ENCODE measurements at places on chromosomes 6 and 20. TPM values are rescaled to one million over a fixed set of nuclear protein-coding genes. Genes with fewer than 3 reads are reported as not detected.

- H3K27me3 ChIP-seq, result no peaks in the 10 kb centered on the region
- no peak overlapping the region for H3K27ac ChIP-seq
- DNase-seq, result no peak
- H3K4me3 ChIP-seq, result no peak overlapping the region
- no peaks in the 10 kb centered on the region for H3K4me1 ChIP-seq
- no peaks in the 10 kb centered on the region for H3K36me3 ChIP-seq
Observed at GRCh38 chr6:64703922-64704321, 1003.1 kb downstream of the EYS start.

GRCh38 chr6:137863091-137863797 is 3.8 kb upstream of the TNFAIP3 start:
- no peak overlapping the region for H3K27ac ChIP-seq
- no peaks in the 10 kb centered on the region for H3K36me3 ChIP-seq
- no peaks in the 10 kb centered on the region for H3K4me1 ChIP-seq
- H3K4me3 ChIP-seq, result no peak overlapping the region
- H3K27me3 ChIP-seq, result no peaks in the 10 kb centered on the region

GRCh38 chr6:2748183-2748582 is 2.5 kb downstream of the MYLK4 start:
- H3K4me3 ChIP-seq, result no peak overlapping the region
- no peak for DNase-seq
- no peaks in the 10 kb centered on the region for H3K4me1 ChIP-seq
- no peak overlapping the region for H3K27ac ChIP-seq

DNA sequence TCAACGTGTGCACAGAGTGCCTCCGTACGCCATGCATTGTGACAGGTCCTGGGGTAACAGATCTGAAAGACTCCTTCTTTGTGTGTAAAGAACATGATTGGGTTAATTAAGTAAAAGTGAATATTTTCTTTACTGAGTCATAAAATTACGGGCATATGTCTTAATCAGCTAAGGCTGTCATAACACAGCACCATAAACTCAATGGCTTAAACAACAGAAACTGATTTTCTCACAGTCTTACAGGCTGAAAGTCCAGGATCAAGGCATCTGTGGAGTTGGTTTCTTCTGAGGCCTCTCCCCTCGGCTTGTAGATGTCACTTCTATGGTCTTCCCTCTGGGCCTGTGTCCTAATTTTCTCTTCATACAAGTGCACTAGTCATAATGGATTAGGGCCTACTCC is 176.9 kb downstream of the MTFR2 start:
- DNase-seq, result no peak
- no peaks in the 10 kb centered on the region for H3K36me3 ChIP-seq
- no peaks in the 10 kb centered on the region for H3K27me3 ChIP-seq
- no peak overlapping the region for H3K4me3 ChIP-seq
- H3K27ac ChIP-seq, result no peak overlapping the region
- no peaks in the 10 kb centered on the region for H3K4me1 ChIP-seq

DNA sequence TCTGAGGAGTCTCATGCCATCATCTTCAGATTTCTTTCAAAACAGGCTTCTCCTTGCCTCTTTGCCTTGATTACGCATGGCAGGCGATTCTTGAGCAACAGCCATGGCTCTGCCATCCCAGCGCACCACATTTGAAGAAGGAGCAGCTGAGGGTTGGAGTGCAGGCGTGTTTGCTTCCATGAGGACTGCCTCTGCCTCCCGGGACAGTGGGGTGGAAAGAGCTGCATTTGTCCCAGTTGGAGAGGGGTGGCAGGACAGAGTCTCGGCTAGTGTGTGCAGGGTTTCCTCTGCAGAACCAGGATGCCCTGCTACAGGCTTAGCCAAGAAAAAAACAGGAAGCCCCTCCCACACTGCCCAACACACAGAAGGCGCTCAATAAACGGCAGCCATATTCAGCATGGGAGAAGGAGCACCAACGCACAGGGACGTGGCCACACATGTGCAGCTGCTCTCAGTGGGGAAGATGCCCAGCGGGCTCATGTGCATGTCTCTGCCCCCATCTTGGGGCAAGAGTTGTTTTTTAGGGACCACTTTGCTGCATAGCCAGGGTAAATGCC is 36.6 kb downstream of the IRF4 start:
- no peaks in the 10 kb centered on the region for H3K36me3 ChIP-seq
- H3K27me3 ChIP-seq, result no peaks in the 10 kb centered on the region
- H3K27ac ChIP-seq, result no peak overlapping the region
- no peak overlapping the region for H3K4me3 ChIP-seq
- no peaks in the 10 kb centered on the region for H3K4me1 ChIP-seq

- no peak overlapping the region for H3K27ac ChIP-seq
- no peak for DNase-seq
- H3K27me3 ChIP-seq, result no peaks in the 10 kb centered on the region
- no peaks in the 10 kb centered on the region for H3K36me3 ChIP-seq
Observed at GRCh38 chr6:12974551-12974950, 258.0 kb downstream of the PHACTR1 start.

DNA sequence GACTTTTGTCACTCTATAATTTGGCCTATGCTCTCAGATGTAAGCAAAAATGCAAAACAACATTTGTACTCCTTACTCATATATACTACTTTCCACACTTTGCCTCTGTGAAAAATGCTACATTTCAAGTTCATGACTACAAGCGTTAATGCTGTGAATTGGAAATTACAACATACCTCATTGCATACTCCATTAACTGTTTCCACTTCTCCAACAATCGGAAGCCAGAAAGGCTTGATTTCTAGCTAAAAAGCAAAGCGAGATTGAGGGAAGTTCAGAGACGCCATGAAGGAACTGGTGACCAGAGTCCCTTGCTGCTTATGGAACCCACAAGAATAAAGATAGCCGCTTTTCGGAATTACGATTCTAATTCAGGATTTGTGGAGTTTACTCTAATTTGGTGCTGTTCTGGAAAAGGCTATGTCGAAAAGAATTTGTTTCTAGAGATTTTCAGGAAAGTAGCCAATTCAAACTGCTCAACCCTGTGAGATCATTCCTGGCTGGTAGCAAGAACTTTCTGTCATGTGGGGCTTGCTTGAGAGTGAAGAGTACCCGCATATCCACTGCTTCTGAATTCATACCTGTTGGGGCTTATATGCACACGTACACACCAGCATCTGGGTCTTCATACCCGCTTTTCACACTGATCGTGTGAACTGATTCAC is 98.0 kb upstream of the CITED2 start:
- H3K27ac ChIP-seq, result peak overlapping the region; percentile 61
- no peaks in the 10 kb centered on the region for H3K27me3 ChIP-seq
- H3K4me1 ChIP-seq, result peaks cover 11% of the 10 kb centered on the region
- no peak overlapping the region for H3K4me3 ChIP-seq

DNA sequence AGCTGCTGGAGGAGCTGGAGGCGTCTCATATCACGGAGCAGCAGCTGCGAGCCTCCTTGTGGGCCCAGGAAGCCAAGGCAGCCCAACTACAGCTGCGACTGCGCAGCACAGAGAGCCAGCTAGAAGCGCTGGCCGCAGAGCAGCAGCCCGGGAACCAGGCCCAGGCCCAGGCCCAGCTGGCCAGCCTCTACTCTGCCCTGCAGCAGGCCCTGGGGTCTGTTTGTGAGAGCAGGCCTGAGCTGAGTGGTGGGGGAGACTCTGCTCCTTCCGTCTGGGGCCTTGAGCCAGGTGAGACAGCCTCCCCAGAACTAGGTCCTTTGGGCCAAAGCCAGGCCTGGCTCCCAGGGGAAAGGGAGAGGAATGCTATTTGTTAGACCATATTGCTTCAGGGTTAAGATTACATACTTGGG is 31.7 kb downstream of the C20orf173 start:
- H3K4me1 ChIP-seq, result no peaks in the 10 kb centered on the region
- no peak for DNase-seq
- no peaks in the 10 kb centered on the region for H3K36me3 ChIP-seq
- H3K4me3 ChIP-seq, result no peak overlapping the region
- H3K27me3 ChIP-seq, result no peaks in the 10 kb centered on the region

DNA sequence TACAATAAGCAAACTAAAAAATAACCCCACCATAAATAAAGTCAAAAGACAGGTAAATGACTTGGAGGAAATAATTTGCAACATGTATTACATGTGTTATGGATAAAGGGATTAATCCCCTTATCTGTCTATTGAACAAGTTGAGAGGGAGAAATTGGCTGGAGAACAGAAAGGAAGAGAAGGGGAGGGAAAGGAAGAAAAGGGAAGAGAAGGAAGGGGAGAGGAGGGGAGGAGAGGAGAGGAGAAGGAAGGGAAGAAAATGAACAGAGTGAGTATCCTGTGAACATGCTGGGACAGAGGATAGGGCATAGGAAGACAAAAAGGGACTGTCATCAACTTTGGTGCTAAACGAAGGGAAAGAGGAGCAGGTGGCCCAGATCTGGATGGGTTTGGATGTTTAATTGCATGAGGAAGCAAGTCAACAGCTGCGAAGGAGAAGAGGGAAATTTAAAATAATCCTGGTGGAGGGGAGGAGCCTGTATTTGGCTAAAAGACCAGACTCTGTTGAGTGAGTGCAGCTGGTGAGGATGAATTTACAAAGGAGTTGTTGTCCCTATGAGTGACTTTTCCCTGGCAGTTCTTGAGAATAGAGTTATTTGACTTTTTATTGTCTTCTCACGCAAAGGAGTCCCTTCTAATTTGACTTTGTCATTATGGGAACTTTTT is 14.2 kb upstream of the SHLD1 start:
- DNase-seq, result no peak
- no peaks in the 10 kb centered on the region for H3K27me3 ChIP-seq
- H3K4me1 ChIP-seq, result peaks cover 16% of the 10 kb centered on the region
- H3K27ac ChIP-seq, result peak overlapping the region; percentile 10

DNA sequence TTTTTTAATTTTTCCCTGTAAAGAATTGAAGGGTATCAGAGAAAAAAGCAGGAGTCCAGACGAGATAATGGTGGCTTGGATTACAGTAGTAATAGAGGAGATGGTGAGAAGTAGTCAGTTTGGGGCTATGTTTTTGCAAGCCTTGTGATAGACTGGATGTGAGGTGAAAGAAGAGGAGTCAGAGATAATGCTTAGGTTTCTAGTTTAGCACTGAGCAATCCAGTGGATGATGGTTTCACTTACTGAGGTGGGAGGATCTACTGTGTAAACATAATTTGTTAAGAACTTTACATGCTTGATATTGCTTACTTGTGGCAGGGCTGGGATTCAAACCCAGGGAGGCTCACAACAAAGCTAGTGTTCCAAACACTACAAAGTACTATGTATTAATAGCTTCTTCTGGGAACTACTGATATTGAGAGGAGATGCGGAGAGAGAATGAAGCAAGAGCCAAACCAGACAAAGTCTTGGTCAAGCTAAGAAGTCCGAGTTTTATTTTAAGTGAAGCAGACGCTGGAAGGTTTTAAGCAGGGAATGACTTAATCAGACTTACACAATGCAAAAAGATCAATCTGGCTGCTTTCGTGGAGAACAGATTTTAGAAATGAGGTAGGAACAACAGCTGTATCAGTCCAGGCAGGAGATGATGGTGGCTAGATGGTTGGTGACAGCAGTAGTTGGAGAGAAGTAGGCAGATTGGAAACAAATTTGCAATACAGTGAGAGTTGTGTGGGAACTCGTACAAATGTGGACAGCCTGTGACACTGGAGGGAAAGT is 58.0 kb downstream of the ZFAND3 start:
- no peak overlapping the region for H3K27ac ChIP-seq
- no peaks in the 10 kb centered on the region for H3K36me3 ChIP-seq
- DNase-seq, result no peak

DNA sequence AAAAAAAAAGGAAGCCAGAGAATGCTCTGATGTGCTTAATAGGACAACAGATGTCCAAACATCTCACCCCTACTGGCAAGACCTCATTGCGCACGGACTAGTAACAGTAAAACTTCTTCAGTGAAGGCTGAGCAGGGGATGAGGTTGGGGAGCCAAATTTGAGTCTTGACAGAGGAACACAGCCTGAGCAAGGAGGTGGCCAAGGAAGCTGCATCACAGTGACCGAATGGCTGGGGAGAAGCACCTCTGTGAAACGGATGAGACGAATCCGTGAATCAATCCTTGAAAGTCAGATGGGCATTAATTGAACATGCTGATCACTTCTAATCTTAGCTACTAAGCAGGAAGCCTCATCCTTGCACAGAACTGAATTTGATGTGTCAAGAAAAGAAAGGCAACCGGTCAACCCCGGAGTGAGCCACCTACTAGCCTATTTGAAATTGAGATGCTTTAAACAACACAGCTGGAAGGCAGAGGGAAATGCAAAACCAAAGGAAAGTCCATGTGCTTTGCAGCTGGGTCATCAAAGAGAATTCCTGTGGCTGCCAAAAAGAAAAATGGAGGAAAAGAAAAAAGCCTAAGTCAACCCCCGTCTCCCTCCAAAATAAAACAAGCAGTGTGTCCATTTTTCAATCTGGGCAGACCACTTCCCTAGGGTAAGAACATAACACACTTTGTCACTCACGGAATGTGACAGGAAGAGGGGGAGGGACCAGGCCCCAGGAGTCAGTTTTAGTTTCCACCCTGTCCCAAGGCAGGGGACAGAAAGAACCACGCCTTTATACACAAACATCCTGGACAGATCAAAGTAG is 29.5 kb downstream of the PXDC1 start:
- no peak overlapping the region for H3K27ac ChIP-seq
- no peaks in the 10 kb centered on the region for H3K4me1 ChIP-seq
- no peaks in the 10 kb centered on the region for H3K27me3 ChIP-seq
- no peak for DNase-seq

DNA sequence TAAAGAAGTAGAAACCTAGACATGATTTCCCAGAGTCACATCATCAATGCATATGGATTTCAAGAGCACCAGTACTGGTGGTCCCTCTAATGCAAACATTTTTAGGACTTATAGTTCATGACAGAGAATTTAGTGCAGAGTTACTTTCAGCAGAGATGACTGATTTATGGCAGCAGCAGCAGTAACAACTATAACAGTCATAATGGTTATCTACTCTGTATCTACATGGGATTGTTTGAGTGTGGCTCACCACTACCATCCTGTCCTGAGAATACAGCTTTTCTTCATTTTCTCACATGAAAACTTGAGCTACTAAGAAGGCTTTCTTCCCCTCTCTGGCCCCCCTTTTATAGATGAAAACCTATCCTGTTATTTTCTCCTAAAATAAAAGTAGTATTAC is 128.5 kb upstream of the ENPP5 start:
- no peak overlapping the region for H3K4me3 ChIP-seq
- no peak for DNase-seq
- H3K36me3 ChIP-seq, result no peaks in the 10 kb centered on the region
- no peak overlapping the region for H3K27ac ChIP-seq
- no peaks in the 10 kb centered on the region for H3K27me3 ChIP-seq
- H3K4me1 ChIP-seq, result no peaks in the 10 kb centered on the region

PKHD1 gene
- not detected for total RNA-seq

PPP1R16B gene
- total RNA-seq, result 6.7 TPM

MEP1A gene
- total RNA-seq, result not detected

PXDC1 gene
- 23.4 TPM for total RNA-seq

SNX5 gene
- 187 TPM for total RNA-seq

OR2B6 gene
- total RNA-seq, result not detected

Measured in adrenal gland (tissue), 19 donors.